T-cell (primary cell): ENCODE measurements at places on chromosomes 7 and 10.

GRCh38 chr10:121838149-121838548 is 89.7 kb downstream of the ATE1 start:
- peaks cover 15% of the 10 kb centered on the region for H3K36me3 ChIP-seq
- H3K27ac ChIP-seq: no peak overlapping the region
- H3K4me1 ChIP-seq: no peaks in the 10 kb centered on the region
- H3K27me3 ChIP-seq: no peaks in the 10 kb centered on the region

DNA sequence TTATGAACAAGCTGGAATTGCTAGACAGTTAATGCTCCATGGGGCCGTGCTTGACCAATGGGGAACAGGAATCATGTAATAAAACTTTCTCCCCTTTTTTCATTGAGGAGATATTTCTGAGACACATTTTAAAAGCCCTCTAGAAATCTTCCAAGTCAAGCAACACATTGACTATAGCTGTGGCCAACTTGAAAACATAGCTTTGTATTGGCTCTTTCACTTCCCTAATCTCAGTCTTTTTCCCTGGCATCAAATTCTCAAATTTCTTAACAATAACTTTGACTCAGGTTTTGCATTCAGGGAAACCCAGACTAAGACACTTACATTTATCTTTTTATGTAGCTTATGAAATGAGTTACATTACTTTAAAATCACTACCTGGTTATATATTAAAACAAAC is 947.1 kb upstream of the MBL2 start:
- H3K4me3 ChIP-seq: no peak overlapping the region
- no peak for DNase-seq
- no peak overlapping the region for H3K27ac ChIP-seq
- H3K4me1 ChIP-seq: no peaks in the 10 kb centered on the region
- H3K27me3 ChIP-seq: no peaks in the 10 kb centered on the region
- H3K36me3 ChIP-seq: no peaks in the 10 kb centered on the region

DNA sequence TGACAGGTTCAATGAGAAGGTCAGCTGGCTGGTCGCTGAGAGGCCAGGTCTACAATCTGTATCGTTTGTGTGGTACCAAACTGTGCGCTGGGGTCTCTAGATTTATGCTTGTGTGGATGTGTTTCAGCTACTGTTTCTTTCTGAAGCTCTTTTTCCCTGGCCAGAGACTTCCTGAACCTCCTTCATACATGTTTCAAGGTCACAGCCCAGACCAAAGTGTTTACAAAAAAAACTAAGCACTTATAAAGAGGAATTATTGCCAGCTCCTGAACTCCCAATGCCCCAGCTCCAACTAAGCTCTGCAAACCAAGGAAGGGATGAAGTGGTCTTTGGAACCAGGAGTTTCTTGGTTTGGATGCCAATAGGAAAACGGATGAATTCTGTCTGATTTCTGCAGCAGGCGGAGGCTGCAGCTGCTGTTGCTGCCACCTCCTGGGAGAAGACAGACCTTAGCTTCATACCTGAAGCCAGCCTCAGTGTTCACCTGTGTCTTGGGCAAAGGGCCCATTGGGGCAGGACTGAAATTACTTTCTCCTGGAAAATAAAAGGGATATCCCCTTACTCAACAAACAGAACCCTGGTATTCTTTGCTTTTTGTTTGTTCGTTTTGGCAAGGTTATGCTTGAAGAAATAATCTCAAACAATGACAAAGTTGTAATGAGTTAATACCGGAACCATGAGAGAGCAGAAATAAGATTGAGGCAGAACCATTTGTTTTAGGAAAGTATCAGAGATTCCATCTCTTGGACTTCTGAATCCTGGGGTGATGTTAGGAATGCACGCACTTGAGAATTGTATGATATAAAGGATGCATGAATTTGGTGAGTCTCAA is 24.6 kb upstream of the MKLN1 start:
- no peaks in the 10 kb centered on the region for H3K36me3 ChIP-seq
- H3K4me1 ChIP-seq: no peaks in the 10 kb centered on the region
- peak; percentile 26 for DNase-seq

- H3K36me3 ChIP-seq: no peaks in the 10 kb centered on the region
- H3K4me1 ChIP-seq: no peaks in the 10 kb centered on the region
- no peak overlapping the region for H3K27ac ChIP-seq
- no peak for DNase-seq
These were observed 170.0 kb downstream of the ELAPOR2 start for GRCh38 chr7:86889501-86889900.

DNA sequence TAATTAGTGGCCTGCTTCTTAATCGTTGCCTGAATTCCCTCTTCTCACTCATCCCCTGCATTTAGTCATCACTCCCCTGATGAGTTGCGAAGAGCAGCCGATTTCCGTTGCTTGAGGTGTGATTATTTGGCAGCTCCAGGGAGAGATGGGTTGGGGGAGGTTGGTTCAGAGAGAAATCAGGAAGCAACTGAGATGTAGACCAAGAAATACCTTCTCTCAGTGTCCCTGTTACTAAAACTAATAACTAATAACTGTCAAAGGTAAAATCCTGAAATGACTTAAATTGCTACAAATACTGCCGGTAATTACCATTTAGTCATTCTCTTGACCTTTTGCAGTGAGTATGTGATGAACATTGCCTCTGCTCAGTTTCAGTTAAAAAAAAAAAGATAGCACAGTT is 76.9 kb downstream of the ELMO1 start:
- H3K36me3 ChIP-seq: peaks cover 4% of the 10 kb centered on the region
- H3K4me1 ChIP-seq: no peaks in the 10 kb centered on the region
- H3K4me3 ChIP-seq: no peak overlapping the region

DNA sequence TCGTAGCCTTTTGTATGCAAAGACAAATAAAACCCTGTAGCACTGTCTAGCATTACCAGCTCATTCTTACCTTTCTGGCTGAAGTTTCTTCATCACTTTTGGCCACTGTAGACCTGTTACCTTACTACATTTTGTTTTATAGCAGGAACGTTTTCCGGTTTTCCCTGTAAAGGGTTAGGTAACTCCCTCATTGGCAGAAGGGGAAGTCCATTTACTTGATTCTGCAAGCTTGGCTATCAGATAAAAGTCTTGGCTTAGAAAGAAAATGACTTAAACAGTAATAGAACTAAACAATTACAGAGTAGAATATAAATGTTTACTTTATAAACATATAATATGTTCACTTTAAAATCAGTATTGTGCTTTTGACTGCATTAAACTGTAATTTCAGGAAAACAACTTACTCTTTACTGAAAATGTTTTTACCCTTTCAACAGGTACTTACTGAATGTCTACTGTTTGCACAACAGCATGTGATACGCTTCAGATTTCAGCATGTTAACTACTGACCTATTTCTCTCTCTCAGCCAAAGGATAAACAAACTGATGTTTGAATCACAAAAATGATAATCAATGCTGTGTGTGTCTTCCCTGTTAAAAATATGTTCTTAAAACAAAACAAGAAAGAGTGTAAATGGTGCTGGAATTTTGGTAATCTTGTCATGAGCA is 67.1 kb downstream of the OTUD1 start:
- H3K4me1 ChIP-seq: no peaks in the 10 kb centered on the region
- H3K36me3 ChIP-seq: no peaks in the 10 kb centered on the region
- no peaks in the 10 kb centered on the region for H3K27me3 ChIP-seq
- no peak overlapping the region for H3K4me3 ChIP-seq

DNA sequence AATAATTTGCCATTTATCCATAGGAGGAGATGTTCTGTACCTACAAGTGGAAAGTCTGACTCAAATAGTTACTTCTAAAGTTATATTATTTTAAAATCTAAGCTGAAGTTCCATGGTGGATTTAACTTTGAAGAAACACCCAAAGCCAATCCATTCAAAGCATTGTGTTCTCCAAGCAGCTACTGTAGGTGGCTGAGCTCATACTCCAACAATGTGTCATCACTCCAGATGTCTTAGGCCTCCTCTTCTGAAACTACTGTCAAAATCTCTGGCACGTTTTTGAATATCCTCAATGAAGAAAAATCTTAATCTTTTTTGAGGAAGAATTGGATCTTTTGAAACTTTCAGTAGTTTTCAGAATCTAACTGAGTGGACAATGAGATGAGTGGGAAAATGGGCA is 169.1 kb downstream of the PTEN start:
- DNase-seq: no peak
- H3K4me1 ChIP-seq: no peaks in the 10 kb centered on the region
- no peak overlapping the region for H3K27ac ChIP-seq
- no peaks in the 10 kb centered on the region for H3K27me3 ChIP-seq
- H3K4me3 ChIP-seq: no peak overlapping the region

DNA sequence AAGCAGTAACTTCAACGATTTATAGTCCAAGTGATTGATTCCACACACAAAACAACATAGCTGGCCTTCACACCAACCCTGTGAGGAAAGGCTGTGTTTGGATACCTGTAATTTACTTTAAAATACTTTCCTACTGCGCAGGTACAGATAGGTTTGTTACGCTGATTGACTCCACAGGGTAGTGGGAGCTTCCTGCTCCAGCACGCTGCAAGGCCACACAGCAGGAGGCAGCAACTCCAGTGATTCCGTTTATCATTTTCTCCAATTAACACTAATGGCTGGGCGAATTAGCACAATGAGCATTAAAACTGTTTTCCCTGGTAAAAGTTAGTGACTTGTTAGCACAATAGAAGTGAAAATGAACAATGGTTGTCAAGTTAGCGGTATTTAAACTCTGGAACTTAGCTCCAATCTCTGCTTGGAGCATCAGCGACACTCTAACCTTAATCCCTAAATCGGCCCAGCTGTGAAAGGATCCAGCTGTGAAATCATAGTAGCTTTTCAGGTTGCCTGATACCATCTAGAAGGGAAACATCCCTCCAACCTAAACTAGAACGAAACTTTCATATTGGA is 959 bp downstream of the DCLRE1C start:
- H3K27ac ChIP-seq: peak overlapping the region; percentile 84
- peaks cover 15% of the 10 kb centered on the region for H3K4me1 ChIP-seq
- peak overlapping the region; percentile 83 for H3K4me3 ChIP-seq
- no peaks in the 10 kb centered on the region for H3K27me3 ChIP-seq
- no peaks in the 10 kb centered on the region for H3K36me3 ChIP-seq

DNA sequence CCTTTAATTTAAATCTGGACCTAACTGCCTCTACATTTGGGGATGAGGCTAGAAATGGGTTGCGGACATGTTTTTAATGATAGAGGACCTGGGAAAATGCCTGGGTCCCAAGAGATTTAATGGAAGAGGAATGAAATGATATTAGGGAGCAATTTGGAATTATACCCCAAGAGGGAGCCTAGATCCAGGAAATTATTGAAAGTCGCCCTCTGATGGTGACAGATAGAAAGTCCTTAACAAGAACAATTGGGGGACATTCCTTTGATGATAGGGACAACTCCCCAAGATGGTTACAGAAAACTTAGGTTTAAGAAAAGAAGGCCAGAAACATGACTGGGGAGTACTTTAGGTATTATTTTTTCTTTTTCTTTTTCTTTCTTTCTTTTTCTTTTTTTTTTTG is 9.5 kb upstream of the TSGA13 start:
- no peaks in the 10 kb centered on the region for H3K4me1 ChIP-seq
- H3K27ac ChIP-seq: no peak overlapping the region
- H3K4me3 ChIP-seq: no peak overlapping the region
- DNase-seq: no peak
- no peaks in the 10 kb centered on the region for H3K27me3 ChIP-seq
- no peaks in the 10 kb centered on the region for H3K36me3 ChIP-seq

DNA sequence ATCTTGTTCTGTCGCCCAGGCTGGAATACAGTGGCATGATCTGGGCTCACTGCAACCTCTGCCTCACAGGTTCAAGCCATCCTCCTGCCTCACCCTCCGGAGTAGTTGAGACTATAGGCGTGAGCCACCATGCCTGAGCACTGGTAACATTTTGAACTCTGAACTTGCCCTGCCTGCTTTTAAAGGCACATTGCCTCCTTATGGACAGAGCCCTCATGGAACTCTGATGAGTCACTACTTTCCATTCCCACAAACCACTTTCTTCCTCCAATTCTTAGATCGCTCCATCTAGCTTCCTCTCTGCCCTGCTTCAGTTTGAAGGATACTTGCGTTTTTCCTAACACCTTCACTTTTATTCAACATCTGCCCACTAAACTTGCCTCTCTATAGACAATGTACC is 38.1 kb downstream of the PRPS1L1 start:
- H3K4me3 ChIP-seq: no peak overlapping the region
- H3K36me3 ChIP-seq: no peaks in the 10 kb centered on the region
- no peak overlapping the region for H3K27ac ChIP-seq
- H3K27me3 ChIP-seq: no peaks in the 10 kb centered on the region
- DNase-seq: no peak
- no peaks in the 10 kb centered on the region for H3K4me1 ChIP-seq

DNA sequence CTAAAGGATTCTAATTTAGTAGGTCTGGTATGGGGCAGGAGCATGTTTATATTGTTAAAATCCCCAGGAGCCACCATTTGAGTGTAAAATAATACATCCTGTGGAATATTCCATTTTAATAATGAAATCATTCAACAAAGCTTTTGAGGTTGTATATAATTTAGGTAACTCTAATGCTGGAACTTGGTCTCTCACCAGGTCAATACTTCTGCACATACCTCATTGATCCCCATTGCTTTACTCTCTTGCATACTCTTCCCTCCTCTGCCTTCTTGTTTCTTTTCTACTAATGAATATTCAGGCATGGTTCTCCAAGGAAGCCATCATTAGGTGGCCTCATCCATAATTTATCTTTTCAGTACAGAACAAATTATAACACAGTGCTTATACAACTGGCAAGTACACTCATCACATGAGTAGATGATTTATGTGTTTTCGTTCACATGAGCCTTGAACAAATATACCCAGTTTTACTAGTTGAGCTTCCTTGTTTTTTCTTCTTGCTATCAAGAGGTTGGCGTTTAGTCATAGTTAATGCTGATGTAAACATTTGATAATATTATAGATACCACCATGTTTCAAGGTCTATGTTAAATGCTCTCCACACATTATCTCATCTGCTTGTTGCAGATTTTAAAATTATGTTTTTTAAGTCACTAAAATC is 7.2 kb downstream of the PALS2 start:
- no peak overlapping the region for H3K4me3 ChIP-seq
- no peaks in the 10 kb centered on the region for H3K4me1 ChIP-seq
- no peak for DNase-seq

DNA sequence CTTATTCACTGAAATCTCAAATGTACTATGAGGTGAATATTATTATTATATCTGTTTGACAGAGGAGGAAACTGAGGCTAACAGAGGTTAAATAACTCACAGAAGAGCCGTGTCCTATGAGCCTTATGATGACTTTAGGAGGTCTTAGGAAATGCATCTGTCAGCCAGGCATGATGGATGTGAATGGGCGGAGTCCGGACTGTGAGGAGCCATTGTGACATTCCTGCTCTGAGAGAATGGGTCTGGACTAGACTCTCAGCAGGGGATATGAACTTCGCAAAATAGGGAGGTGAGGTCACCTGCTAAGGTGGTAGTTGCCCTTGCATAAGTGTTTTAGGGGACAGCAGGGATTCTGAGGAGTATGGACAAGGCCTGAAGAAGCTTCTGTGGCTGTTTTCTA is 153.6 kb downstream of the TMEM178B start:
- no peak overlapping the region for H3K27ac ChIP-seq
- no peak overlapping the region for H3K4me3 ChIP-seq
- H3K36me3 ChIP-seq: no peaks in the 10 kb centered on the region
- DNase-seq: no peak
- peaks cover 3% of the 10 kb centered on the region for H3K27me3 ChIP-seq

- no peak for DNase-seq
- H3K36me3 ChIP-seq: no peaks in the 10 kb centered on the region
- H3K27me3 ChIP-seq: no peaks in the 10 kb centered on the region
- no peak overlapping the region for H3K27ac ChIP-seq
These were observed 1131.4 kb upstream of the PHF14 start for GRCh38 chr7:9842301-9842700.
